Adrenal gland (tissue), 19 donors: ENCODE measurements at places on chromosomes 5 and 9.

GRCh38 chr9:38075272-38075671 is 6.2 kb upstream of the SHB start:
- no peak for DNase-seq
- H3K4me1 ChIP-seq, result peaks cover 10% of the 10 kb centered on the region
- H3K36me3 ChIP-seq, result no peaks in the 10 kb centered on the region
- H3K4me3 ChIP-seq, result no peak overlapping the region

- H3K27ac ChIP-seq, result no peak overlapping the region
- no peak overlapping the region for H3K4me3 ChIP-seq
- no peaks in the 10 kb centered on the region for H3K27me3 ChIP-seq
- H3K36me3 ChIP-seq, result no peaks in the 10 kb centered on the region
These were observed 17.6 kb downstream of the TSTD2 start for GRCh38 chr9:97615439-97616072.

DNA sequence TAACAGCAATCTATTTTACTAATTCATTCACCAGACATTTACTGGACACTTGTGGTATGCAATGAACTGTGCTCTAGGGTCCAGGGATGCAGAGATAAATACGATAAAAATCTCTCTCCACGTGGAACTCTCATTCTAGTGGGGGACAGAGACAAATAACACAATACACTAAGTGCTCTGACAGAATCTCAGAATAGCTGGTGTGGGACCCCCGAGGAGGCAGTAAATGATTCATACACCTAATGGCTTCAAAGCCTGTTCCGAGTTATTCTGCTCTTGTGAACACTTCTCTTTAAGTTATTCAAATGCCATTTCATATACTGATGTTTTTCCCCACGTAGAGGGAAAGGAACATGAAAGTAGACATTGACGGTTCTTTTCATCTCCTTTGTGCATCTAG is 302.0 kb upstream of the PDE4D start:
- no peak overlapping the region for H3K4me3 ChIP-seq
- no peaks in the 10 kb centered on the region for H3K27me3 ChIP-seq
- H3K4me1 ChIP-seq, result no peaks in the 10 kb centered on the region

DNA sequence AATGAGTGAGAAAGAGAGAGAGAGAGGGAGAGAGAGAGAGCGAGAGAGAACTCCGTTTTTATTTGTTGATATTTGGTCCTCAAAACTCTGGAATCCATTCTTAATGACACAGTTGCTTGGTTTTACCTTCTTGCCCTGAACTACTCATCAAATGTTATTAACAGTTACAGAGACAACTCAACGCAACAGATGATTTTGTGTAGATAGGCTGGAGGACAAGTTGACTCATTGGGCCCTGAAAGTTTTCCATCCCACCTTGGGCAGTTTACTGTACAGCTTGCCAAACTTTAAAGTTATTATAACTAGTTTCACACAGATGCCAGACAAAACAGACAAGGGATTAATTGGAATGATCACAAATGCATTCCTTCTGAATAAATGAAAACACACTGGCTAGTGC is 339.9 kb downstream of the ARL15 start:
- no peaks in the 10 kb centered on the region for H3K27me3 ChIP-seq
- H3K4me1 ChIP-seq, result no peaks in the 10 kb centered on the region
- no peak overlapping the region for H3K27ac ChIP-seq
- no peak for DNase-seq
- no peak overlapping the region for H3K4me3 ChIP-seq
- no peaks in the 10 kb centered on the region for H3K36me3 ChIP-seq

DNA sequence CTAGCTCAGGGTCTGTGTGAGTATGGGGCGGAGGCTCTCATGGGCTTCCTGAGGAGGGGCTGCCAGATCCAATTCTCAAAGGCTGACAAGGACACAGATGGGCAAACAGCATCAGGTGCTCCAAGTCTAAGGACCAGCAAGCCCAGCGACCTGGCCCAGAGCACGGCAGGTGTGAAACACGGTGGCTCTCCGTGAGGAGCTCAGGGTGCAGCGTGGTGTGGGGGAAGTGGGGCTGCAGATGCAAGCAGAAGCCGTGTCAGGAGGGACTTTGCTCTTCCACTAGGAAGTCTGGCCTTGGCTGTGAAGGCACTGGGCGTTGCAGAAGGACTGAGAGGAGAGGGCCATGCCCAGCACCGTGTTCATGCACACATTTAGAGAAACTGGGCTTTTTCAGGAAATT is 420.0 kb downstream of the GADD45G start:
- no peaks in the 10 kb centered on the region for H3K27me3 ChIP-seq
- no peaks in the 10 kb centered on the region for H3K36me3 ChIP-seq
- peaks cover 6% of the 10 kb centered on the region for H3K4me1 ChIP-seq

GRCh38 chr5:91144491-91145332 is 238.4 kb downstream of the ARRDC3 start:
- DNase-seq, result no peak
- no peaks in the 10 kb centered on the region for H3K27me3 ChIP-seq
- no peak overlapping the region for H3K4me3 ChIP-seq
- no peaks in the 10 kb centered on the region for H3K36me3 ChIP-seq

- H3K4me3 ChIP-seq, result no peak overlapping the region
- no peaks in the 10 kb centered on the region for H3K36me3 ChIP-seq
- no peaks in the 10 kb centered on the region for H3K27me3 ChIP-seq
- no peak for DNase-seq
- H3K27ac ChIP-seq, result no peak overlapping the region
These were observed 171.4 kb downstream of the SGCD start for GRCh38 chr5:156498226-156498980.

- no peaks in the 10 kb centered on the region for H3K4me1 ChIP-seq
- DNase-seq, result no peak
- no peak overlapping the region for H3K4me3 ChIP-seq
- H3K27ac ChIP-seq, result no peak overlapping the region
- H3K36me3 ChIP-seq, result no peaks in the 10 kb centered on the region
These were observed 15.5 kb downstream of the SURF6 start for GRCh38 chr9:133320421-133320881.

- H3K4me3 ChIP-seq, result no peak overlapping the region
- H3K4me1 ChIP-seq, result no peaks in the 10 kb centered on the region
- no peaks in the 10 kb centered on the region for H3K36me3 ChIP-seq
- no peak overlapping the region for H3K27ac ChIP-seq
These were observed 473.0 kb downstream of the TUSC1 start for GRCh38 chr9:25205285-25205684.

GRCh38 chr5:74516211-74516636 is 124.3 kb downstream of the ENC1 start:
- no peaks in the 10 kb centered on the region for H3K36me3 ChIP-seq
- no peak overlapping the region for H3K4me3 ChIP-seq
- no peak for DNase-seq
- H3K27me3 ChIP-seq, result no peaks in the 10 kb centered on the region
- H3K4me1 ChIP-seq, result no peaks in the 10 kb centered on the region

DNA sequence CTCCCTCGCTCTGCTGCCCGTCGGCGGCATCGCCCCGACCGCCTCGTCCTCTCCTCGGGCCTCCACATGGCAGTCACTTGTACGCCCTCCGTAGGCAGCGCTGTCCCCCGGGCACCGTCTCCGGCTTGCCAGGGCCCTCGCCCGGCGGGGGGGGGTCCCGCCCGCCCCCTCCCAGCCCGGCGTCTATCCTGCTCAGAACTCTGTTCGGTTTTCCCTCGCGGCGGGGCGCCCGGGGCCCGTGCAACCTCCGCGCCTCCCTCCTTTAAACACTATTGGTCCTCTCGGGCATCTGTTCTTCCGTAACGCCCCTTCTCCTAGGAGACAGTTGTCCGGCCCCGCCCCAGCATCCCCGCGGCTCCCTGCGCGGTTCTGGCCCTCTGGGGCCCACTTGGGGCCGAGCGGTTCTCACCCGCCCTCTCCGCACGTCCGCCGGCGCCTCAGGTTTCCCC is 831 bp downstream of the ODF2 start:
- no peak overlapping the region for H3K27ac ChIP-seq
- peak; percentile 77 for DNase-seq
- H3K36me3 ChIP-seq, result peaks cover 20% of the 10 kb centered on the region
- H3K4me1 ChIP-seq, result no peaks in the 10 kb centered on the region
- H3K27me3 ChIP-seq, result no peaks in the 10 kb centered on the region
- peak overlapping the region; percentile 83 for H3K4me3 ChIP-seq

- no peak overlapping the region for H3K4me3 ChIP-seq
- H3K36me3 ChIP-seq, result no peaks in the 10 kb centered on the region
- H3K27me3 ChIP-seq, result no peaks in the 10 kb centered on the region
- H3K27ac ChIP-seq, result peak overlapping the region; percentile 75
These were observed 1.4 kb downstream of the ATOSB start for GRCh38 chr9:35114113-35114839.

DNA sequence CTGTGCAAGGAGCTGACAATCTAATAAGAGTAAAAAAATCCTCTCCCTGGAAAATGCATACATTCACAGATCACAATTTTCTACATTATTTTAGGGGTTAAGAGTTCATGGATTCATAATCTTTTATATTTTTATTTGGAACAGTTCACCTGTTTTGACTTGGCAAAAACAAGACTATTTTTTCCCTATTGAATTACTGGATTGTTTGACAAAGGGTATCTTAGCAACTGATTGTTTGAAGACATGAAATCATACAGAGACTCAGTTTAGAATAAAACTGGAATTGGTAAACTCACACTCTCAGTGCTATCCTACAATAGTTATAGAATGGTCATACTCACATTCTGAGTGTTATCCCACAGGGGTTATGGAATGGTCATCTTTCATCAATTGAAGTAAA is 358.2 kb upstream of the PTGER4 start:
- DNase-seq, result no peak
- H3K4me1 ChIP-seq, result peaks cover 4% of the 10 kb centered on the region
- no peak overlapping the region for H3K27ac ChIP-seq
- no peak overlapping the region for H3K4me3 ChIP-seq
- no peaks in the 10 kb centered on the region for H3K36me3 ChIP-seq
- no peaks in the 10 kb centered on the region for H3K27me3 ChIP-seq

DNA sequence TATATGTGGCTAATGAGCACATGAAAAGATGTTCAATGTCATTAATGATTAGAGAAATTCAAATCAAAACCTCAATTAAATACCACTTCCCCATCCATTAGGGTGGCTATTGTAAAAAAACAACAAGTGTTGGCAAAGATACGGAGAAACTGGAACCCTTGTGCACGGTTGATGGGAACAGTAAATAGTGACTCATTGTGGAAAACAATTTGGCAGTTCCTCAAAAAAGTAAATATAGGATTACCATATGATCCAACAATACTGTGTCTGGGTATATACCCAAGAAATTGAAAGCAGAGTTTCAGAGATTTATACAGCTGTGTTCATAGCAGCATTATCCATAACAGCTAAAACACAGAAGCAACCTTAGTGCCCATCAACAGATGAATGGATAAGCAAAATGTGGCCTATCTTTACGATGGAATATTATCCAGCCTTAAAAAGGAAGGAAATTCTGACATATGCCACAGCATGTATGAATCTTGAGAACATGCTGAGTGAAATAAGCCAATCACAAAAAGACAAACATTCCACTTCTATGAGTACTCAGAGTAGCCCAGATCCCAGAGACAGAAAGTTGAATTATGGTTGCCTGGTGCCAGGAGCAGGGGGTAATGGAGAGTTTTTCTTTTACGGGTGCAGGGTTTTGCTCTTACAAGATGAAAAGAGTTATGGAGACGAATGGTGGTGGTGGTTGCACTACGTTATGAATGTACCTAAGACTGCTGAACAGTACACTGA is 41.4 kb upstream of the LRRC14B start:
- H3K4me3 ChIP-seq, result no peak overlapping the region
- DNase-seq, result no peak
- no peak overlapping the region for H3K27ac ChIP-seq
- no peaks in the 10 kb centered on the region for H3K36me3 ChIP-seq
- no peaks in the 10 kb centered on the region for H3K4me1 ChIP-seq

DNA sequence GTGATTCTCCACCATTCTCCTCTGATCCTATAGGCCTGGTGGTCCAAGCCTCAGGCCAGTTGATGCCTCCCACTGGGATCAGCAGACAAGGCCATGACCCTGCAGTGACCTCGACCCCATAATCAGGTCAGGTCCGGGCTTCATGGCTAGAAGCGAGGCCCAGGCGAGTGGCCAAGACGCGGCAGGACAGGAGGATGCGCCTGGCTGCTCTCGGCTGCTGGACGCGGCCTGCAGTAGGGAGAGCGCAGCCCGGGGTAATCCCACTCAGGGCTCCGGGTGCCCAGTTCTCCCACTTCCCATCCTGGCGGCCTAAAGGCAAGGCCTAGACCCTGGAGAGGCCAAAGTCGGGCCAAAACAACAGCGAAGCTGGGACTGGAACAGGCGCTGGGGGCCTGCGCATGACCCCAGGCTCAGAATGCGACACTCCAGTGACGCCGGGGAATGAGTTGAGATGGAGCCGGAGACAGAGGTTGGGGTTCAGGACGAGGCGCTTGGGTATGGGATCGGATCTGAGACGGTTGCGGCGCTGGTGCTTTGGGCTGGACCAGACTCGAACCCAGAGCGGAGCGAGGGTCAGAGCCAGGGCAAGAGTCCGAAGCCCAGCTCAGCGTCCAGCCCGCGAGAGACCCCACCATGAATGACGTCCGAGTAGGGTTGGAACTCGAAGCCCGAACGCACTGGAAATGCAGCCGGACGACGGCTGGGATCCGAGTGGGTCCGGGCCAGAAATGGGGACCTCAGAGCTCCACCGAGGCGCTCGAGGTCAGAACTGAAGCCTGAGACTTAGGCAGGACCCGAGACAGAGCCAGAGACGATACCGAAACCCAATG is 3.2 kb downstream of the LHX6 start:
- H3K4me1 ChIP-seq, result peaks cover 11% of the 10 kb centered on the region
- H3K27me3 ChIP-seq, result peaks cover 98% of the 10 kb centered on the region
- H3K4me3 ChIP-seq, result no peak overlapping the region
- H3K27ac ChIP-seq, result no peak overlapping the region

DNA sequence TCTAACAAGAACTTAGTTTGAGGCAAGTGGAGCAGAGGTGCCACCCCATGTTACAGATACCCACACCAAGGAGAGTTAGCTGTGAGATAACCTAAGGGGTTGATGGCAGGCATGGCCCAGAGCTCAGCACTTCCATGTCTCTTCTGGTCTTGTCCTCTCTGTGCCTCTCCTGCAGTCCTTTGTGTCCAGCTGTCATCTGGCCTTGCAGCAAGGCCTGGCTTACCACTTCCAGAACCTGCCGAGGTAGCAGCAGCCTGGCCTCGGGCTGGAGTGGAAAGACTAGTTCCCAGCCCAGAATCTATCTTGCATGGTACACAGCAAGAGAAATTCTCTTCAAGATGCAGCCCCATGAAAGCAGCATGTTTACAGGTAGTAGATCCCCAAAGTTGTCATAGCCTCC is 41.5 kb downstream of the PIP5K1B start:
- no peaks in the 10 kb centered on the region for H3K36me3 ChIP-seq
- H3K27ac ChIP-seq, result no peak overlapping the region
- no peaks in the 10 kb centered on the region for H3K4me1 ChIP-seq
- no peak overlapping the region for H3K4me3 ChIP-seq

GRCh38 chr5:62791059-62791458 is 212.4 kb downstream of the LRRC70 start:
- no peak overlapping the region for H3K27ac ChIP-seq
- no peaks in the 10 kb centered on the region for H3K36me3 ChIP-seq
- H3K27me3 ChIP-seq, result no peaks in the 10 kb centered on the region

DNA sequence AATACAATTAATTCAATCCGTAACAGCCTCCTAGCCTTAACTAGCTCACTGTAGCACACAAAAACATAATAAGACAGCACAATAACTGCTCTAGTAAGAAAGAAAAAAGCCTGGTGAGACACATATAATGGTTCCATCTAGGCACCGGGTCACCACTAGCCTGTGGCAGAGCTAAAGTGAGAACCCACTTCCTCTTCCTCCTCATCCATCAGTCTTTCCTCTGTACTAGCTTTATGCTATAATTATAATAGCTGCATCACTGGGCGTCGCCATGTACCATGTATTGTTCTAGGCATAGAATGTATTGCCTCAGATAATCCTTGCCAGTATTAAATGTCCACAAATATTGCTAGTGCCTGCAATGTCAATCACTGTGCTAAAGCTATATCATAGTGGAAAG is 23.1 kb downstream of the ADRB2 start:
- H3K4me3 ChIP-seq, result no peak overlapping the region
- no peaks in the 10 kb centered on the region for H3K36me3 ChIP-seq
- DNase-seq, result no peak
- peaks cover 3% of the 10 kb centered on the region for H3K27me3 ChIP-seq
- no peaks in the 10 kb centered on the region for H3K4me1 ChIP-seq
